Right kidney (tissue), 9 donors: ENCODE measurements at places on chromosomes 7 and 10.

DNA sequence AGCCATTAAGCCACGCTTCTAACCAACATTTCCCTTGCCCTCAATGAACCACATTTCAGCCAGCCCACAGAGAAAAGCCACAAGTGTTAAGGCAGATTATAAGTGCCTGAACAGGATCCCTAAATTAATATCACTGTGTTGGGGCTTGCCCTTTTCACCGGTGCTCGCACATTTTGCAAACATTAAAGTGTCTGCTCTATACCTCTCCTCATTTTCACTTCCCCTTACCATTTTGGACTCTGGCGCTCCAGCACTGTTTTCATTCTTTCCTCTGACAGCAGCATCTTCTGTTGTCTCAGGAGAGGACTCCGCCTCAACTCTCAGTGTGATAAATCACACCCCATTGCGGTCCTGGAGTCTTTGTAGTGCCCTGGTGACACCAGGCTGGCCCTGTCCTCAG lies 274.2 kb downstream of the BAMBI start:
- DNase-seq = no peak

GRCh38 chr10:44083719-44084400 lies 301.0 kb downstream of the CXCL12 start:
- no peak for DNase-seq

- DNase-seq = no peak
These were observed 56.0 kb upstream of the CHST15 start for GRCh38 chr10:124149189-124150042.

GRCh38 chr10:87849001-87849400 lies 14.3 kb downstream of the KLLN start:
- DNase-seq = no peak

DNA sequence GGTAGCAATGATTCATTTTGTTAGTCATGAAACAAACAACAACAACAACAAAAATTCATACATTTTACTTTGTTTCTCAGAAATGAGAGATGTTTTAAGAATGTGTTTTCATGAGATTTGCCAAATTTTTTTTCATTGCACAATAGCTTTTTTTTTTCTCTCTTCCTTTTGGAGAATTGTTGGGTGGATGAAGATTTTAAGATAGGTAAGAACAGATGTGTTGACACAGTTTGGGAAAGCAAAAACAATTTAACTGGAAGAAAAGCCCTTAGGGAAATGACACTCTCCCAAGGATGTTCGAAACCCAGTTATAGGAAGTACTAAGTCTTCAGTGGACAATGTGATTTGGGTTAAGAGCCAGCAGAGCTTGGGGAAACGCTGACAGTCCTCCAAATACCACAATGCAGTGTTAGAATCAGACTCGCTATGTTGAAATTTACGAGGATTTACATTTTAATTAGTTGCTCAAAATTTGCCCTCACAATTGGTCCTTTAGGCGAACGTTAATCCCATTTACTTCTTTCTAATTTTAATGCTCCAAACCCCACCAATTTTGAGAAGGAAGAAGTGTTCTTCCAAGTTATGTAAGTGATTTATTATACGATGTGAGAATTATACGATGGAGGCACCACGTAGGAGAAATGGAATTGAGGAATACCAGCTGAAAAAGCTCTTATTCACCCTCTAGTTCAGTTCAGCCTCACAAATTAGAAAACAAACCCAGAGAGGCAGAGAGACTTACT lies 61.2 kb downstream of the HHEX start:
- no peak for DNase-seq

GRCh38 chr10:118108194-118109026 lies 61.7 kb upstream of the RAB11FIP2 start:
- peak; percentile 37 for DNase-seq

DNA sequence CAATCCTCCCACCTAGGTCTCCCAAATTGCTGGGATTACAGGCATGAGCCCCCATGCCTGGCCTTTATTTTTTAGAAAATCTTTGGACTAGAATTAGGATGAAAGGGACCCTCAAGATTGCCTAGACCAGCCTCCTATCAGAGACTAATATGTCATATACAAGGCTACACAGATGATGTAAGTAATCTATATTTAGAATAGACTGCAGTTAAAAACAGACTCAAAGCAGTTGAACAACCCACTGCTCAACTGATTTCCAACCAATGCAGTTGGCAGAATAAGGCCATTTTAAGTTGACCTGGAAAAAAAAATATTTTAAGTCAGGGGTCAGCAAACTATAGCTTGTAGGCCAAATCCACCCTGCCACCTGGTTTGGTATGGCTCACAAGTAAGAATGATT lies 27.7 kb downstream of the PSPH start:
- no peak for DNase-seq

- DNase-seq = no peak
These were observed 120.0 kb downstream of the PDE1C start for GRCh38 chr7:31950091-31950755.

- no peak for DNase-seq
These were observed 234.5 kb downstream of the AHR start for GRCh38 chr7:17532861-17533404.

DNA sequence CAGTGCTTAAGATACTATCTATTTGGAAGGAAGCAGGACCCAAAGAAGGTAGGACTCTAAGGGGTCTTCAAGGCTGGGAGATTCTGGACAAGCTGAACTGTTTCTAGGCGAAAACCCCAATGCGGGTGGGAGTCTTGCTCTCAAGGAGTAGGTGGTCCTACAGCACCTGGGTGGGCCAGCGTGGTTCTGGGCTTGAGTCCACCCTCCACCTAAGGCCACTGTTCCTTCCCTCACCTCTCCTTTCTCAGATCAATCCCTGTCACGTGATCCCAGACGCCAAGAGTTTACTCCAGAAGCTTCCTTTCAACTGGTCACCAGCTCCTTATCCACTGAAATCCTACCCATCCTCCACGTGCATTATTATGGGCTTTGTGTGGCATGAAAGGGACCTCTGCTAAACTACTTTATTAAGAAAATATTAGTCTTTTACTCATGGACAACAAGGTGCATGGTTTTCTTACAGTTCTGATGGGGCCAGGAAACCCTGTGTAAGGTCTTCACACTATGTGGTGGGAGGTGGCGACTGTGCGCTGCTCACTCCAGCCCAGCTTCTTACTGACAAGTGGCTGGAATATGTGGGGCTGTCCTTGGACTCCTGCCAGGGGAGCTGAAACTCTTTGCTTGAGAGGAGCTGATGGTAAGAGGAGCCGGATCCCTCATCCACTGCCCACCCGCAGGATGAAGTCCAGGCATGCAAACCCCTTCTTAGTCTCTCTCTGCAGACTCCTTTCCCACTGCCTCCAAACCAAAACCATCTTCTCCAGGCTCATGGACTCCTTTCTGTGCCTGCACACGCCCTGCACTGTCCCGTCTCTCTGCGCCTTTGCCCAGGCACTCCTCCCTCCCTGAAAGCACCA lies 1.6 kb downstream of the ZNF746 start:
- DNase-seq = peak; percentile 66

- no peak for DNase-seq
These were observed 15.9 kb downstream of the FKBP6 start for GRCh38 chr7:73343671-73344380.

DNA sequence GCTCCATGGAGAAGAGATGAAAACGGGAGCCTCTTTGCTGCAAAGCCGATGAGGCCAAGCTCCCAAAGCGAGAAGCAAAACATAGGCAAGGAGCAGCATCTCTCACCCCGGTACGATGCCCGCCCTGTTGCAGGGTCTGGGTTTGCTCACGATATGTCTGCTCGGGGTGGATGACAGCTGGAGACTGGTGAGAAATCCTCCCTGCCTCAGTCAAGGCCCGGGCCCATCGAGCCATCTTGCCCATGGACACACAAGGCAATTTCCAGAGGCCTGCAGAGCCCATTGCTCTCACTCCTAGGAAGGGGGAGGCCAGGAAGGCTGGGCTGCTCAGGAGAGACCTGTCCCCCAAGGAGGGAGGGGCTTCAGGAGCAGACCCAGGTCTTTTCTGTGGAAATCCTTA lies 391.7 kb upstream of the SHH start:
- DNase-seq = no peak

- no peak for DNase-seq
These were observed 418.5 kb upstream of the MGMT start for GRCh38 chr10:129048513-129048912.

- DNase-seq = no peak
These were observed 140.2 kb upstream of the AHR start for GRCh38 chr7:17158261-17158660.

DNA sequence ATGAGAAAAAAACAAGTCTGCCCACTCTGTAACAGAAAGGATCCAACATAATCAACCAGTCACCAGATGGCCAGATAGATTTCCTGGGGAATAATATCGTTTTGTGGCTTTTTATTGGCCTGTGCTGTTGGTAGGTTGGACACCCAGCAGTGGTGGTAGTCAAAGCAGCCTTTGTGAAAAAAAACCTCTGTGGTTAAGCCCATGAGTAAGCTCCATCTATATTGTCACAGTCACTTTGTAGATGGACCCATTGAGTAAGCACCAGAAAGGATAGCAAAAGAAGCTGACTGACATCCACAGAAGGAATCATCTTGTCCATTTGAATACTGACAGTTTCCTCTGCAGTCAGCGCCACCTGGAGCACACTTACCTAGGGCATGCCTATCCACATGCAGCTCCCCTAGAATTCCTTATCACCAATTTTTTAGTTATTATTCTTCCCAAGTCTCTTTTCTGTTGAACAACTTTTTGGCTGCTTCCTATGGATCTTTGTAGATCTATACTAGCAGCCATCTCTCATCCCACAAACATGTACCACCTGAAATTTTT lies 96.9 kb downstream of the IQUB start:
- DNase-seq = no peak

DNA sequence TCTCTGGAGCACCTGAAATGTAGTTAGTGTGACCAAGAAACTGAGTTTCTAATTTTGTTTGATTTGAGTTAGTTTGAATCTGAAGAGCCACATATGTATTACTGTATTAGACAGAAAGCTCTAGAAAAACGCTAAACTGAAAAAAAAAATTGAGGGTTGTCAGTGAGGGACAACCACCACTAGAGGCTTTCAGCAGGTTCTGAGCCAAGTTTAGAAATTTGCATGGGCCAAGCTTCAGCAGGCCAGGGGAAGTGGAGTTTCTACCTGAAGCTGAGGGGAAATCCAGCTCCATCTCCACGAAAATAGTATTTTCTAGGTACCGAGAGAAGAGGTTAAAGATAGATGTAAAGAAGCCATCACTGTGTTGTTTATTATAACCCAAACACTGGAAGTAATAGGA lies 77.9 kb upstream of the PLXNA4 start:
- DNase-seq = no peak

- DNase-seq = no peak
These were observed 39.7 kb upstream of the JCAD start for GRCh38 chr10:30099101-30099500.

GRCh38 chr10:112851181-112851580 lies 98.9 kb upstream of the TCF7L2 start:
- DNase-seq = no peak

- no peak for DNase-seq
These were observed 37.7 kb downstream of the NRF1 start for GRCh38 chr7:129649128-129649690.

GRCh38 chr10:48291190-48291589 lies 15.3 kb upstream of the MAPK8 start:
- no peak for DNase-seq

GRCh38 chr7:45469103-45469502 lies 105.1 kb upstream of the ADCY1 start:
- no peak for DNase-seq

GRCh38 chr10:129192344-129193128 lies 274.5 kb upstream of the MGMT start:
- DNase-seq = no peak

- peak; percentile 64 for DNase-seq
These were observed 787 bp downstream of the MAGI2 start for GRCh38 chr7:79452495-79453265.

- DNase-seq = no peak
These were observed 95.1 kb upstream of the ITGB1 start for GRCh38 chr10:33052915-33053810.

DNA sequence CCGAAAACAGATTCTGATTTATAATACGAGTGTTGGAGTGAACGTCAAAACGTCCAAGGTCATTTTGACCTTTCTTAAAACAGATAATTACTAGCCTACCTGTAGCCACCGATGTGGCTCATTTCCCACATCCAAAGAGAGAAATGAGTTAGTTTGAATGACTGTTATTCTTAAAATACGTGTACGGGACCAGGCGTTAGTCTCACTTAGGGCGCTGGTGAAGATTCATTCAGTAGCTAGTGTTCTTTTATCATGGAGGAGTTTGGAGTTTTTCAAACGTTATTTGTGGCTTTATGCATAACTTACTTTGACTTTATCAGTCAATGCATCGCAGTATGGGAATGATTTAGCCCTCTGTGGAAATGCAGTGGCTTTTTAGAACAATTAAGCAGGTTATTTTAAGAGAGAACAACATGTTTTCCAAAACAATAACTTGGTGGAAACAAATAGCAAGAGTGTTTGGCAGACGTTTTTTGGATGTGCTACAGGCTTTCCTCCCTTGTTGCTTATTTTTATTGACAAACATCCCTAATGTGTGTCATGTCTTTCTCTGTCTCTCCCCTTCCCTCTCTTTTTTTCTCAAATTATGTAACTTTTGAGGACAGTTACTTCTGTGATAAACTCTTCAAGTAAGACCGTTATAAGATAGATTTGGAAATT lies 1.6 kb downstream of the BICC1 start:
- DNase-seq = no peak

DNA sequence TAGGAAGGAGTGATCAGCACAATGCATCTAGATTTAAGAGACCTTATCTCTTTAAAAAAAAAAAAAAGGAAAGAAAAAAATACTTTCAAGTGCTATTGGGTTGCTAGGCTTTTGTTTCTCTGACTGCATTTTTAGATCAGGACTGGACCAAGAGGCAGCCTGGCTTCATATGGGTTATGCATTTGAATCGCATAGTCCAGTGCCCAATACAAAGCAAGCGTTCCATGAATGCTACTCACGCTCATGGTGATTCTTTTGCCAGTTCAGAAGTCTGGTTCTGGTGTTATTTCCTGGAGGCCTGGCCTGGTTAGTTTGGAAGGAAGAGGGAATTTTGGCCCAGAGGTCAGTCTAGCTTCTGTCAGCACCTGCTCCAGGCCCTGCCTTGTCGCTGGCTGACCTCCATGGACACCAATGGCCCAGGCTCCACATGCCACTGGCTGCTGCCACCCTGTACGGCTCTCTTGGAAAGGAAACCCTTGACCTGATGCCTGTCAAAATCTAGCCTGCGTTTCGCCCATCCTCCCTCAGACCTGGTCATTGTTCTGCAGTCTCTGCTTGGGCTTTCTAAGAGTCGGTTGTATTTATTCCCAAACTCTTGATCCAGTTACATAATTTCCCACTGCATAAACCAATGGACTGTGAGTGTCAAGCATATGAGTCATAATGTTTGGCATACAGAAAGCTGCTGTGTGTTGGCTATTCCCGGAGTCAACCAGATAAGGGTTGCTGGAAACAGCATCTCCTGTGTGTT lies 74.3 kb upstream of the MKX start:
- DNase-seq = no peak

- no peak for DNase-seq
These were observed 7.9 kb downstream of the COBL start for GRCh38 chr7:51308696-51309095.

- no peak for DNase-seq
These were observed 1.9 kb downstream of the CTTNBP2 start for GRCh38 chr7:117871401-117871777.

- DNase-seq = no peak
These were observed 143.4 kb downstream of the TPST1 start for GRCh38 chr7:66348531-66348930.

GRCh38 chr10:132941640-132942051 lies 724 bp downstream of the CFAP46 start:
- DNase-seq = no peak
